ENCODE measurements at places on chromosomes 4 and X. TPM values are rescaled to one million over a fixed set of nuclear protein-coding genes. Genes with fewer than 3 reads are reported as not detected.

DNA sequence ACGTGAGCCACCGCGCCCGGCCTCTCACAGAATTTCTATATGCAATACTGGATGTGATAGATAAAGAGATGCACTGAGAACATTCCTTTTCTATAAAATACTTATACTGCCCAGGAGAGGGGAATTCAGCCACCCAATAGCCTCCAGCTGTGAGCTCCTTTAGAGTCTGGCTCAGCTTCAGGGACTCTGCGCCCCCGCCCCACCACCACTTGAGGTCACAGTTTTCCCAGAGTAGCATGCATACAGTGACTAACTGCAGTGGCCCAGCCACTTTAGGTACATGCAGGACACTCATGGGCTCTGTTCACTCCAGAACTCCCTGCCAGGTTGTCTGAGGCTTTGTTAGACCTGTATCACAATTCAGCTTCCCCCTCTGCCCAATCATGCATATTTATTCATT, 144.4 kb upstream of the TET2 start:
- no peak overlapping the region for H3K4me3 ChIP-seq
- no peaks in the 10 kb centered on the region for H3K36me3 ChIP-seq
- no peak for DNase-seq
- H3K4me1 ChIP-seq, result no peaks in the 10 kb centered on the region

DNA sequence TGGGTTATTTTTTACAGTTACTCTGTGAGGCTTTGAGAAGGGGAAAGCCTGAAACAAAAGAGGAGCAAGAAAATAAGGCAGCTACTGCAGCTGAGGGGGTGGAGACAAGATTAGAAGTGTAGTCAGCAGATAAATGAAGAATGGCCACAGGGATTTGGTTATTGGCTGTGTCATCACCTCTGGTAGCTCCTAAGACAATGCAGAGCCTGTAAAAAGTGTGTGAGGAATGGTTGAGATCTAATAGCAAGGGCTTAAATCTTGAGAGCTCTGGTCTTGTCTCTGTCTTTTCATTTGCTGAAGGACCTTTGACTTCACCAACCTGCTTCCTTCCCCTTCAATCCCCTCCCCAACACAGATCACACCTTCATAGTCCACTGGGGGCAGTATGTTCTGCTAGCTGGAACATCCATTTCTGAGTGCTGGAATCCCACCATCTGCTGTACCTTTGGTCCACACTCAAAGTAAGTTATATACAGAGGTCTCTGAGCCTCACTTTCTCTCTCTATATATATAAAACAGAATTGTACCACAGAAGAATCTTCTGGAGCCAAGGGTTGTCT, 213.7 kb upstream of the ZIC3 start:
- no peak for DNase-seq
- H3K4me1 ChIP-seq, result no peaks in the 10 kb centered on the region
- H3K36me3 ChIP-seq, result no peaks in the 10 kb centered on the region

- no peaks in the 10 kb centered on the region for H3K27me3 ChIP-seq
- H3K4me3 ChIP-seq, result no peak overlapping the region
- no peak overlapping the region for H3K27ac ChIP-seq
- no peaks in the 10 kb centered on the region for H3K4me1 ChIP-seq
Measured at GRCh38 chr4:140222171-140222570, 68.2 kb upstream of the MAML3 start.

DNA sequence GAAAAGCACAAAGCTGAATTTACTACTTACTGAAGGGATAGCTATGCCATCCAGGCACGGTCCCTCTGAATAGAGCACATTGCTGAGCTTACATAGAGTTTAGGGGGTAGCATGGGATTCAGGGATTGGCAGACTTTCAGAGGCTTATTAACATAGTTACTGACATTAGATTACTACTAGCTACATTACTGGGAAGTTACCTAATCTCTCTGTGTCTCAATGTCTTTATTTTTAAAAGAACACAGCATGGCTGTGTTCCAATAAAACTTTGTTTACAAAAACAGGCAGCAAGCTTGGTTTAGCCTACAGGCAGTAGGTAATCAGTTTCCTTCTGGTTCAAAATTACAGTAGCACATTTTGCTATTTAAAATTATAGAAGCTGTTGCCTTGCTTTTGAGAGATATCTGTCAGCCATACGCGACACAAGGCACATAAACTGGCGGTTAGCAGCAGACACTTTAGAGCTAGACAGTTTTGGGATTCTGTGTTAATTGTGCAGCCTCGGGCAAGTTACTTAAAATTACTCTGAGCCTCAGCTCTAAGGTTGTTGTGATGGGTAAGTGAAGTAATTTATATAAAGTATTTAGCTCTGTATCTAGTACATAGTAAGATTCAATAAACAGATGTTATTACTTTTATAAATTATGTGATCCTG, 6.9 kb downstream of the KLHL8 start:
- no peaks in the 10 kb centered on the region for H3K36me3 ChIP-seq
- H3K27ac ChIP-seq, result no peak overlapping the region
- H3K4me1 ChIP-seq, result peaks cover 7% of the 10 kb centered on the region
- H3K4me3 ChIP-seq, result no peak overlapping the region
- H3K27me3 ChIP-seq, result no peaks in the 10 kb centered on the region
- DNase-seq, result peak; percentile 49

The PAPSS1 gene
- polyA plus RNA-seq, result 71.8 TPM

DNA sequence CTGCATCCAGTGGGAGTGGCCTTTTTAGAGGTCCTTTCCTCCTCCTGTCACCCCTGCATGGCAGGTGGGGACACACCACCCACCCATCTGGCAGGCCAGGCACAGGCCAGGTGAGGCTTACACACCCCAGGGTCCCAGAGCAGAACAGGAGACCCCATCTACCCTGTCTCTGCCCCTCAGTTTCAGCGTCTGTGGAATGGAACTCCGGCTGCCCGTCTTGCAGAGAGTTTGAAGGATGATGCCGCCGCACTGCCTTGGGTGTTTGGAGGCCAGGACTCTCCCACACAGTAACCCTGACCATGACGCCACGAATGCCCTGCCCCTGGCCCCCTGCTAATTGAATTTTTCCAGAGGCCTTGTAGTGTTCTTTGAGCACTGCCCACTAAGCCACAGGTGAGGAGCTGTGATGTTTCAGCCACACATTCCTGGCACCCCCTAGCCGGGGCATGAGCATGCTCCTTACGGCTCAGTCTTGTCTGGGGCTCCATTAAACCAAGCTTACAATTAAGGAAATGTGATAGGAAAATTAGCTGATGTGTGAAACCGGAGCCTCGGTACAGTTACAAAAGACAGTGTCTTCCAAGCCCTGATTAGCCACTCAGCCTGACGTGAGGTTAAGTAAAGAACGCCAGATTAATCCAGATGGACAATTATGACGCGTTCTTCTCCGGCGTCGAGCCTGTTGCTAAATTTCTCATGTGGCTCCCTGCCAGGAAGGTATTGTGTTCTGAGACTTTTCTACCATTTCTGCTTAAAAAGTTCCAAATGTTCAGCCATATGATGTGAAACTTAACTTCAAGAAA, 39.3 kb downstream of the HMX1 start:
- no peaks in the 10 kb centered on the region for H3K27me3 ChIP-seq
- H3K4me3 ChIP-seq, result no peak overlapping the region
- no peaks in the 10 kb centered on the region for H3K4me1 ChIP-seq

The IQCM gene
- polyA plus RNA-seq, result not detected

- H3K4me1 ChIP-seq, result no peaks in the 10 kb centered on the region
- no peak for DNase-seq
- no peak overlapping the region for H3K4me3 ChIP-seq
- H3K27ac ChIP-seq, result no peak overlapping the region
Measured at GRCh38 chr4:41874398-41874797, 60.8 kb upstream of the TMEM33 start.

The TMEM271 gene
- polyA plus RNA-seq, result not detected

GRCh38 chrX:104842646-104843045, 276.6 kb downstream of the IL1RAPL2 start:
- H3K4me3 ChIP-seq, result no peak overlapping the region
- H3K27ac ChIP-seq, result no peak overlapping the region
- H3K4me1 ChIP-seq, result no peaks in the 10 kb centered on the region
- H3K36me3 ChIP-seq, result no peaks in the 10 kb centered on the region

DNA sequence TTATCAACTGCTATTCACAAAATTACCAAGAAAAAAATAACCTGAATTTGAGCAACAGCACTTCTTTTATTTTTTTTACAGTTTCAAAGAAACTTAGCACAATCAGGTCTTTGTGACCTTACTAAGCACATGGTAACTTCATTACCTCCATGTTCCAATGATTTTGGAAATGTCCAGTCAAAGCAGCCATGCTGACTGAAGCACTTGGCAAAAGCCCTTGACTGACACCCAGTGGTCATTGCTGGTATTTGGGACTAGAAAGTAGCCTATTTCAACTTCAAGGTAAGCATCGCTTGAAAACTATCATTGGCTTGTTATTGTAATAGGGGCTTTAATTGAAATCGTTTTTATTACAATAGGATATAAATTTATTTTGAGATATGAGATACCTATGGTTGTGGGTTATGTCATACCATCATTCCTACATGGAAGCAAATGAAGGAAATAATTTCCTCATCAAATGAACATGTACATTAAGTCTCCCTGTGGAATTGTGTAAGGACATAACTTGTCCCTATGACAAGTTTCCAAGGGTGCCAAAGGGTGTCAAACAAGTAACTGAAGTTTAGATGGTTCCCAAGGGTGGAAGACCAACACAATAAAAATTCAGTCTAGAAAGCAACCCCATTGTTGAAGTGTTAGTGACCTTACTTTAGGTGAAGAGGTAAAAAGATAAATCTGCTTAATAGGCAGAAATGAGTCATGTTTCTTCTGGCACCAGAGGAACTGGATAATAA, 15.2 kb upstream of the ANXA10 start:
- no peaks in the 10 kb centered on the region for H3K4me1 ChIP-seq
- no peaks in the 10 kb centered on the region for H3K36me3 ChIP-seq

The CXCL5 gene
- polyA plus RNA-seq, result 0.22 TPM

- no peak overlapping the region for H3K4me3 ChIP-seq
- peaks cover 6% of the 10 kb centered on the region for H3K36me3 ChIP-seq
- H3K4me1 ChIP-seq, result no peaks in the 10 kb centered on the region
- no peak for DNase-seq
Measured at GRCh38 chrX:56786889-56787733, 58.1 kb downstream of the NBDY start.

DNA sequence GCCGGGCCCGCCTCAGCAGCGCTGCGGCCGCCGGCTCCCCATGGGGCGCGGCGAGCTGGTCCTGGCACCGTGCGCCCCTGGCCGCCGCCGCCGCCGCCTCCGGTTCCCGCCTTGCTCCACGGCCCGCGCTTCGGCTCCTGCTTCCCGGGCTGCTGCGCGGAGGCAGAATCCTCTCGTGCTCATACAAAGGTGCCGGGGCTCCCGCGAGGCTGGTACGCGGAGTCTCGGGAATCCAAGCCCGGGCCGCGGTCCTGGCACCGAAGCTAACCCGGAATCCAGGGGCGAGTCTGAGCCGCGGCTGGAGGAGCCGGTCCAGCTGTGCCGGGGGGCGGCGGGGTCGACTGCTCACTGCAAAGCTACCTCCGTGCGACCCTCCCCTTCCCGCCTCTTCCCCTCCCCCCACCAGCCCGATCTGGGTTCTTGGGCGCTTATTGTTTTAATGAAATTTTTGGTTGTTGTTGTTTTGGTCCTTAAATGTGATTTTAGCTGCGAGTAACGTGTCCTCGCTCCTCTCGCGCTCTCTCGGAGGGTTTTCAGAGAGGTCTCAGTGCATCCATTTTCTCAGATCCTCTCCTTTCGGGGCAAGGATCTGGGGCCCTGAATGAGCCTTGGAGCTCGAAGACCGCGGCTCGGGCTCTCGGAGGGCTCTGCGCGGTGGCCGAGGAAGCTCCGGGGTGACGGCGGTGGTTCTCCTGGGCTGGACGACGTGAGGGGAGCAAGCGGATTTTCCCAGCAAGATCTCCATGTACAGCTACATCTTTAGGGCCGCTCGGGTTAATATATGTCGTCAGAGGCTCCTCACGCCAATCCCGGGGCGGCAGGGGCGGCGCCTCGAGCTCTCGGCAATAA, at the start of gene HAND2:
TSS of gene HAND2 (minus strand) at position 753 of the 849 bp plus-strand sequence. CDS start 940 bp downstream, outside the sequence.
- H3K4me1 ChIP-seq, result no peaks in the 10 kb centered on the region
- H3K4me3 ChIP-seq, result peak within 1 kb of the TSS; percentile 40
- H3K27me3 ChIP-seq, result peaks cover 91% of the 10 kb centered on the region

The OCRL gene
- polyA plus RNA-seq, result 19.4 TPM

DNA sequence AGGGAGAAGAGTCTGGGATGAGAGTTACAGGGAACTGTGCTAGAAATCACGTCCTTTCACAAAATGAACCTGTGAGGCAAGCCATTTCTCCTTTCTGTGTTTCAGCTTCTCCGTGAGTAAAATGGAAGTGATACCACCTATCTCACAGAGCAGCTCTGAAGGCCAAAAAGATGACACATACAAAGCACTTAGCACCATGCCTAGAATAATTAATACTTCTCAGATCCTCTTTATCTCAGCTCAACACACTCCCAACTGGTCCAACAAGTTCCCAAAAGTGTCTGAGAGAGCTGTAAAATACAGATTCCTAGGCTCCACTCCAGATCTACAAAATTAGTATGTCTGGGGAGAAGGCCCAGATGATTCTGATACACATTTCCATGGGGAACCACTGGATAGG, 38.3 kb downstream of the LHFPL1 start:
- peaks cover 4% of the 10 kb centered on the region for H3K4me1 ChIP-seq
- no peak overlapping the region for H3K4me3 ChIP-seq

DNA sequence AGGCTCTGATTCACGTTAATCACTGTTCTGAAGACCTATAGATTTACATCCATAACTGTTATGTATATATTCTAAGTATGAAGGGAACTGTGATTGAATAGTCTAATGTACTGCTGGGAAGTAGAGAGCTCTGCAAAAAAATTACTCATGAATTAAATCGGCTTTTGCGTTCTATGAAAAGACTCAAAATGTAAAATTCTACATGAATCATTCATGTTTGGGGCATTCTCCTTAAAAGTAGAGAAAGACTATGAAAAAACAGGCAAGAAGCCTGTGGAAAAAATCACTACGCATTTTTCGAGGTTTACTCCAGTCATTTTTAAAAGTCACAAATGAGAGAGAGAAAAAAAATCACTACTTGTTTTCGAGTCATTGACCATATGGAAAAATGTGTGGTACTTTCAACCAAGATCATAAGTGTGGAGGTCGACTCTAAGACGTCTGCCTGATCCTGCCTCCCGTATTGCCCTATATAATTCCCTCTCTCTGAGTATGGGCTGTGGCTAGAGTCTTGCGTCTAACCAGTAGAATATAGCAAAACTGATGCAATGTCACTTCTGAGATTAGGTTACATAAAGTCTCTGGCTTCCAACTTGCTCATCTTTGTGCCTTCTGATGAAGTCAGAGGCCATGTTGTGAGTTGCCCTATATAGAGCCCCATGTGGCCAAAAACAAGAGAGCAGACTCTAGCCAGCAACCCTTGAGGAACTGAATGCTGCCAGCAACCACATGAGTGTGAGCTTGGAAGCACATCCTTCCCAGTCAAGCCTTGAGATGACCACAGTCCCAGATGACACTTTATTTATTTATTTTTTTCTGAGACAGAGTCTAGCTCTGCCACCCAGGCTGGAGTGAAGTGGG, 32.1 kb upstream of the VEGFD start:
- no peak overlapping the region for H3K27ac ChIP-seq
- 0 out of 2 replicates have a peak, but pooled peaks cover 2% of the 10 kb centered on the region for H3K4me1 ChIP-seq
- H3K4me3 ChIP-seq, result no peak overlapping the region
- DNase-seq, result no peak
- no peaks in the 10 kb centered on the region for H3K36me3 ChIP-seq

The SLITRK2 gene
- not detected for polyA plus RNA-seq

- no peak overlapping the region for H3K27ac ChIP-seq
- H3K4me1 ChIP-seq, result no peaks in the 10 kb centered on the region
- DNase-seq, result no peak
- H3K36me3 ChIP-seq, result no peaks in the 10 kb centered on the region
- no peak overlapping the region for H3K4me3 ChIP-seq
Measured at GRCh38 chr4:53208753-53209152, 157.1 kb downstream of the SCFD2 start.

GRCh38 chr4:42412251-42412650, 15.0 kb downstream of the SHISA3 start:
- no peak overlapping the region for H3K4me3 ChIP-seq
- H3K4me1 ChIP-seq, result peaks cover 8% of the 10 kb centered on the region

All from IMR-90 (cell line).